HL-60 (cell line): ENCODE measurements at places on chromosomes 3 and 15.

DNA sequence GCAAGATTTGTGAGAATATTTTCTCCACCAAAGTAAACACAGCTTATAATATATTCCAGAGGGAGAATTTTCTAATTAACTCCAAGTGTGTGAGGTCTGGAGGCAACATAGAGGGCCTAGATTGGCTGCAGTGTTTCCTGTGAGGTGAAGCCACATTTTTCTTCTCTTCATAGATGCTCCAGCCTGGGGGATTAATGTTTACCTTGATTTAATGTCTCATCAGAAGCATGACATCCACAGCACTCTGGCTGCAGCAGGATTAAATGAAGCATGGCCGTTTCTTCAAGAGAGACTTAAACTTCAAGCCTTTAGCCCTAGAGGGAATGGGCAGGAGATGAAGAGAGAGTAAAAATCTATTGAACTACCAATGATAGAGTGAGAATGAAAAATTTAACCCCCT, 137.9 kb upstream of the ZBTB20 start:
- DNase-seq = no peak

GRCh38 chr3:25648107-25648535, 16.6 kb downstream of the TOP2B start:
- DNase-seq = peak; percentile 80

DNA sequence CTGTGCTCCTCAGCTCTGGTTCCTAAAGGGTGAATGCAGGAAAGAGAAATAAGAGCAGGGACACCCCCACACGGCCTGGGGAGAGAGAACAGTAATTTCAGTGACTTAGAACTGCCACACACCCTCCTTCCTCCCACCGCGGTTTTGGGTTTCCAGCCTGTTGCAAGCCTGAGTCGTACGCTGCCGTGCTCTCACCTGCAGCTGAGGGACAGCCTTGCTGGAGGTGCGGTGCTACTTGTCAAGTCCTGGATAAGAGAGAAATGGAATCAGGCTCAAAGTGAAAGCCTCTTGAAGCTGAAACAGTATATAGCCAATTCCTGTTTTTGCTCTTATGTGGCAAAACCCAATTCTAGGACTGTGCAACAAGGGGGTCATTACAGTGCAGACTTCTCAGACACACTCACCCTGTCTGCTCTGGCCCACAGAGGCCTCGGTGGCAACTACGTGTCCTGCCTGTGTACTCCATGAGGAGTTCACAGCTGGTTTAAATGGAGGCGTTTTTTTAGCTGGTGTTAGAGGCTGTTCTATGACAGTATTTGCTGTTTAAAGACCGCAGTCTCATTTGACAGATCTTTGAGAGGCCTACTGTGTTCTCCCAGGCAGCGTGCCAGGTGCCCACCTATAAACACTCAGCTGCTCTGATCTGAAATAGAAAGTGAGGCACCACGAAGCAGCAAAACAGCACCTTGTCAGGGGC, 42.9 kb downstream of the TBC1D2B start:
- DNase-seq = no peak

DNA sequence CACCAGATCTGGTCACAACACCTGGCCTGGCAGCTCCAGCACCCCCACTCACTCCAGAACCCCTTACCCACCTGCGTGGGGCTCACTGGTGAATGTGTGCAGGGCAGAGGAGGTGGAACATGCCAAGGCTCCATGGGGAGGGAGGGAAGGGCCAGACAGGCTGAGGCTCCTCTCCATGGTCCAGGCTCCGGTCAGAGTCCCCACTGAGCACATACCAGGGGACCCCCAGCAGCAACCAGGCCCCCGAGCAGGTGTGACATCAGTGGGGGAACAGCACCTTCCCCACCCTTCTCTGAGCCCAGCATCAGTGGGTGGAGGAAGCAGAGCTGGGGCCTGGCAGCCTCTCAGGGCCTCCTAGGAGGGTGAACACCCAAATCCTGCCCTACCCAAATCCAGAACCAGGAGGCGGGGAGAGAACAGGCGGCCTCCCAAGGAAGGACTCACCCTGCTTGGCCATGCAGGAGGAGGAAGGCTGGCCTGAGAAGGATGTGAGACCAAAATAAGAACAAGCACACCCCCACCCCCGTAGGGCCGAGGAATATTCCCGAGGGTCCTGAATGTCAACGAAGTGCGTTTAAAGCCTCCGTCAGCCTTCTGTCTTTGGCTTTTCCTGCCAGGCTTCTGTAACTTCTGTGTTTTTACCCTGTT, 1.1 kb upstream of the GP9 start:
- DNase-seq = no peak

DNA sequence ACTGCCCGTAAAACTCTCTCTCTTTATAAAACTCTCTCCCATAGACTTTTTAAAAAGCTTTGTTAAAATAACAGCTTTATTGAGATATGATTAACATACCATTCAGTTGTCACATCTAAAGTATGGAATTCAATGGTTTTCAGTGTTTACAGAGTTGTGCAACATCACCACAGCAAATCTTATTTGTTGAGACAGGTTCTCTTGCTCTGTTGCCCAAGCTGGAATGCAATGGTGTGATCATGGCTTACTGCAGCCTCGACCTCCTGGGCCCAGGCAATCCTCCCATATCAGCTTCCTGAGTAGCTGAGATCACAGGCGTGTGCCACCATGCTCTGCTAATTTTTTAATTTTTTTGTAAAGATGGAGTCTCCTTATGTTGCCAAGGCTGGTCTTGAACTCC, 35.9 kb upstream of the TRAK1 start:
- DNase-seq = no peak

GRCh38 chr3:96760956-96761355, 53.4 kb upstream of the EPHA6 start:
- DNase-seq = no peak

GRCh38 chr3:17153209-17153608, 268.5 kb downstream of the PLCL2 start:
- no peak for DNase-seq

- peak; percentile 99 for DNase-seq
These were observed 276.6 kb downstream of the UACA start for GRCh38 chr15:70486451-70487386.

- DNase-seq = no peak
These were observed 25.3 kb downstream of the RBPMS2 start for GRCh38 chr15:64749999-64750657.

- DNase-seq = peak; percentile 52
These were observed 106.1 kb upstream of the COL8A1 start for GRCh38 chr3:99532246-99532645.

DNA sequence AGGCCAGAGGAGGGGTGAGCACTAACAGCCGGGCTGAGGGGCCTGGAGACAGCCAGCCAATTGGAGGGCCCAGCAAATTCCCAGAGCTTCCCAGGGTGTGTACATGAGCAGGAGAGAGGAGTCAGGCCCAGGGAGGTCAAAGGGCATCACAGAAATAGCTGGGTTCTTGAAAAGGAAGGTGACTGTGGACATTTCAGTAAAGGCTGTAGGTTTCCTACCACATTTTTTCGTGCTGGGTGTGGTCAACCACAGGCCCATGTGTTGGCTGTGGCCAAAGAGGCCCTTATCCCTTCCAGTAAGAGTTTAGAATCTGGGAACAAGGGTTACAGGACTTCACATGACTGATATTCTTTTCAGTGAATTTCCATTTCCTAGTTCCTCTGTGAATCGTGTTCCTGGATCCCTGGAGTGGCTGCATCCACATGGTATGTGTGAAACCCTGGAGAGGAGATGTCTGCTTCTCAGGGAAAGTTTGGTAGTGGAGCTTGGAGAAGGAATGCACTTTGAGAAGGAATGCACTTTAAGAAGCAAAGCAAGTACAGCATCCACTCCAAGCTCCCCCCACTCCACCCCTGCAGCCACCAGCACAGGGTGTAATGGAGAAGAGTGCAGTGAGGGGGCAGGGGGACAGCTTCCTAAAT, 73.2 kb upstream of the HEG1 start:
- peak; percentile 76 for DNase-seq

DNA sequence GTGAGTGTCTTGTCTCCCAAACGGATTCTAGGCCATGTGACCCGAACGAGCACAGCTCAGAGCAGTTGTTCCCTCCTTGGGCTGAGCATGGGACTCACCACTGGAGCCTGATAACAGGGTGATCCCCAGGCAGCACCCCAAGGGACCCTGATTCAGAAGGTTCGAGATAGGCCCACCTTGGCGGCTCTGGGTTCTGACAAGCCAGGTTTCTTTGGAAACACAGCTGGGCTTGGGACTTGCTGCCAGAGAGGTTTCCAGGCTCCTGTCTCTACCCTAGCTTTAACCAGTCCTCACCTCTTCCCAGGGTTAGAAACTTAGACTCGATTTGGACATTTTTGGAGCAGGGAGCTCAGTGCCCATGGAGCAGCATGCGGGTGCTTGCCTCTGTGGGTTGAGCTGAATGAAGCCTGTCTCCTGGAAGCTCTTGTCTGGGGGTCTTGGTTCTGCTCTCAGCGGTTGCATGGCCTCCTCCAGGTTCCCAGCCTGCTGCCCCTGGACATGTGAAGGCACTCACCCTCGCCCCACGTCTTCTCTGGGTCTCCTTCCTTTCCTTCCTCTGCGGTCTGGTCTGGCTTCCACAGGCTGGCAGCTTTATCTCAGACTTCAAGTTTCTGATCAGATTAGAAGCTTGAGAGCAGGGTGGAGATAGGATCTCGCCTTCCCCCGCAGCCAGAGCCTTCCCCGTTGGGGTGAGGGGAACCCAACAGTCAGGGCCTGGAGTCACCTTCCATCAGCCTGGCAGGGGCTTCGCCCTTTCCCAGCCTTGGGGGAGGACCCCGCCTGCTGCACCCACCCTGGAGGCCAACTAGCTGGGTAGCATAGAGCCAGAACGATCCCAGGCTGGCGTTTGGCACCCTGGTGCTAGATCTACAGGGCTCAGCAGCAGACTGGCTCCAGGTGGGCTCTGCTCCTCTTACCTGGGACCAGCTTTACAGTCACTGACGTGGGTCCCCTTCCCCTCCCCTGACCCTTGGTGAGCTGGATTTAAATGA, 21.0 kb downstream of the PAQR5 start:
- no peak for DNase-seq

- no peak for DNase-seq
These were observed 175.2 kb downstream of the TAFA4 start for GRCh38 chr3:68757157-68757556.

GRCh38 chr15:83561661-83562060, 92.3 kb upstream of the ADAMTSL3 start:
- DNase-seq = no peak

- no peak for DNase-seq
These were observed 30.8 kb downstream of the HLTF start for GRCh38 chr3:149055575-149055974.

DNA sequence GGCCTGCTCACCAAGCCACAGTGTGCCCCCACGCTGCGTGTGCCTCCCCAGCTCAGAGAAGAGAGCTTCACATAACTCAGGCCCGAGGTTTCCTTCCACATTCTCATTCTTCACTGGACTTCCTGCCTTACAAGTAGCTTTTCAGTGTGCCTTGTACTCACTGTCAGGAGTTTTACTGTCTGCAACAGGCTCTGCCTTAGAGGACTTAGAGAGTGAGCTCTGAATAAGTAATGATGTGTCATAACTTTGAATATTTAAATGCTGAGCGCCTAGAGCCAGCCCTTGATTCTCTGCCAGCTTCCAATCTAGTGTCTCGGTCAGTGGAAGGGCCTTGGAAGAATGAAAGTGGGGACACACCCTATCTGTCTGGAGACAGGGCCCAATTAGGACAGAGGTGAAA, 41.8 kb downstream of the ITGB5 start:
- no peak for DNase-seq

DNA sequence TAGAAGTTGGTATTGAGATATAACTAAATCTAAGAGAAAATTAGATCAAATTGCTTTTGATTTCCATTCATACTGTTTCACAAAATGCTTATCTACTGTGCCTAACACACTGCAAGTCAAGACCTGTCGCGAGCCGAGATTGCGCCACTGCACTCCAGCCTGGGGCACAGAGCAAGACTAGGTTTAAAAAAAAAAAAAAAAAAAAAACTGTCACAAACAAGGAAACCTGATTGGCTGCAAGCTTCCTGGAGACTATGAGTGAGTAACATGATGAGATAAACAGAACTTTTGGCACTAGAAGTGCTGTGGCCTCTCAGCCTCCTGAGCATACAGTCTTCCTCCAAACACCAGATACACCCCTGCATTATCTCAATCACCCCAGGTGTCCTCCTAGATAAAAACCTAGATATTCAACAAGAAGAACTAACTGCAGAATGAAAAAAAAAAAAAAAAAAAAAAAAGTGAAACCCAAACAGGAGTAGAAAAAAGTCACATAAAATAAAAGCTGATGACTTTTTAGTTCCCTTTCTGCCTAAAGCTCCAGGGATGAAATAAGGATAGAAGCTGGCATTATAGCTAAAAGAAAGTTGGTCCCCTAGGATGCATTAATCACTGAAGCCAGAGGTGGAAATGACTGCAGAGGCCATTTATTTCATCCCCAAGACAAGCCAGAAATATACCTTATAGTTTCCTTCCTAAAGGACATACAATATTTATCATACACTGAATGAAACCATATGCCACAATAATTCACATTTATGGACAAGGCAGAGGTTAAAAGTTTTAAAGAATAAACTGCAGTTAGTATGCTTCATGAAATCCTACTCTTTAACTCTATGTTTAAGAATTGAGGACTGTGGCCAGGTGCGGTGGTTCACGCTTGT, 82.4 kb downstream of the P3H2 start:
- DNase-seq = no peak

- DNase-seq = peak; percentile 29
These were observed 54.9 kb downstream of the KIF9 start for GRCh38 chr3:47227678-47228077.

DNA sequence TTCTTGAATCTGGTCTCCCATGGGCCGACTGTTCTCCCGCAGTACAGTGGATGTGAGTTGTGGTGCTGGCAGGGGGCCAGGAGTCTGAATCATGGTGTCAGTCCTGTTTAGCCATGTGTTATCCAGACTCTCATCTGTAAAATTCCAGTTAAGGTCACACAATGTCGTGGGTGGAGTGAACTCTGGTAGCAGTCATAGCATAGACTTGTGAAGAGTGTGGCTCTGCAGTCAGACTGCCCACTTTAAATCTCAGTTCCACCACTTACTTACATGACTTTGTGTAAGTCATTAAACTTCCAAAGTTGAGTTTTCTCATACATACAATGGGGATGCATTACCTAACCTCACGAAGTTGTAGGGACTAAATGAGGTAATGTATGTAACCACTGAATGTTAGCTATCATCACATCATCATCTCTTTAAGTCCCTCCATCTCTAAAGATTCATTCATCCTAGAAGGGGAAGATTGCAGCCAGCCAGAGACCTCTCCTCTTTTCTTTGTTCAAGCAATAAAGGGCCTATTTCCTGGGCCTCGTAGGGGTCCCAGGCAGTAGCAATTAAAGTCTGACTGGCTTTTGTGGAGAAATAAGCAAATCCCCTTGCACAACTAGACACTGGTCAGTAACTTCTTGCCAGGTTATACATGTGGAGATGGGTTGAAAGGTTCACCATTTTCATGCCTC, 93.9 kb downstream of the PCCB start:
- DNase-seq = no peak

- DNase-seq = no peak
These were observed 29.9 kb downstream of the EIF2AK4 start for GRCh38 chr15:39963786-39964185.

- no peak for DNase-seq
These were observed 22.8 kb downstream of the PLS1 start for GRCh38 chr3:142618917-142619461.

GRCh38 chr3:58829321-58830000, 162.9 kb upstream of the FAM3D start:
- DNase-seq = no peak

- DNase-seq = no peak
These were observed 268.8 kb downstream of the SLCO3A1 start for GRCh38 chr15:92122259-92122658.
